Esophagus squamous epithelium (tissue), 5 donors: ENCODE measurements at places on chromosomes 4 and X.

GRCh38 chr4:10746371-10747171 is 62.0 kb upstream of the CLNK start:
- DNase-seq, result no peak

GRCh38 chr4:134687646-134688628 is 486.3 kb upstream of the PABPC4L start:
- DNase-seq, result no peak

DNA sequence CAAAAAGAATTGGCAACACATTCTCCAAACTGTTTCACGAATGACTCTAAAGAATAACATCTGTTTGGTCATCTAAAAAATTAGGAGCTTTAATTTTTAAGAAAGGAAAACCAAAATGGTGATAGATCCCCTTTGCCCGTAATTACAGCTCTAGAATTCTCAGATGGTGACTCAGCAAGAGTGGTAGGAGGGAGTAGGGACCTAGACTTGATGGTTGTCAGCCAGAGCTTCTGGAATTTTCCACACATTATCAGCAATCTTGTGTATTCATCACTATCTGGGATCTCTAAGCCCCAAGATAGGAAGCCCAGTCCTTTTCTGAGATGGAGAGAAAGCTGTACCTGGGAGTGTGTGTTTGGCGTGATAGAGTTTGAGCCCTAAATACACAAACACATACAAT is 103.9 kb upstream of the RAB40AL start:
- DNase-seq, result no peak

- DNase-seq, result no peak
Observed at GRCh38 chrX:109399831-109400230, 82.1 kb downstream of the GUCY2F start.

- DNase-seq, result no peak
Observed at GRCh38 chrX:150700107-150700506, 6.9 kb downstream of the MTMR1 start.

DNA sequence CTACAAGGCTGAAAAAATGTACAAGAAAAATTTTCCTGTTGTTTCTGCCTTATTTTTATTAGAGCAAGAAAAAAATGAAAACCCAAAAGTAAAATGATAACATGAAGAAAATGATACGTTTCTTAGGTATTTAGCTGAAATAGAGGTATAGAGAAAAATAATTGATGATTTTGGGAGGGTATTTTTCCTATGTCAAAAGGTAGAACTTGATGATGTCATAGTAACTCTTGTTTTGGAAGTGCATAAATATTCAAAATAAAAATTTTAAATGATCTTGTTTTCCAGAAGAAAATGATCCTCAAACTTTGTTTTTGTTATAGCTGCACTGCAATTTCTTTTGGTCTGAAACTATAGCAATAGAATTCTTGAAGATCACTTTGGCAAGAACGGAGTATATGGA is 608.8 kb upstream of the BOD1L1 start:
- no peak for DNase-seq

- no peak for DNase-seq
Observed at GRCh38 chr4:24680746-24681448, 96.5 kb upstream of the DHX15 start.

- DNase-seq, result no peak
Observed at GRCh38 chr4:143280861-143281260, 55.8 kb upstream of the GAB1 start.

- no peak for DNase-seq
Observed at GRCh38 chr4:140281828-140282552, 91.5 kb upstream of the SCOC start.

- no peak for DNase-seq
Observed at GRCh38 chr4:101540336-101540735, 193.0 kb upstream of the PPP3CA start.

GRCh38 chrX:17355976-17356375 is 19.0 kb upstream of the NHS start:
- no peak for DNase-seq

DNA sequence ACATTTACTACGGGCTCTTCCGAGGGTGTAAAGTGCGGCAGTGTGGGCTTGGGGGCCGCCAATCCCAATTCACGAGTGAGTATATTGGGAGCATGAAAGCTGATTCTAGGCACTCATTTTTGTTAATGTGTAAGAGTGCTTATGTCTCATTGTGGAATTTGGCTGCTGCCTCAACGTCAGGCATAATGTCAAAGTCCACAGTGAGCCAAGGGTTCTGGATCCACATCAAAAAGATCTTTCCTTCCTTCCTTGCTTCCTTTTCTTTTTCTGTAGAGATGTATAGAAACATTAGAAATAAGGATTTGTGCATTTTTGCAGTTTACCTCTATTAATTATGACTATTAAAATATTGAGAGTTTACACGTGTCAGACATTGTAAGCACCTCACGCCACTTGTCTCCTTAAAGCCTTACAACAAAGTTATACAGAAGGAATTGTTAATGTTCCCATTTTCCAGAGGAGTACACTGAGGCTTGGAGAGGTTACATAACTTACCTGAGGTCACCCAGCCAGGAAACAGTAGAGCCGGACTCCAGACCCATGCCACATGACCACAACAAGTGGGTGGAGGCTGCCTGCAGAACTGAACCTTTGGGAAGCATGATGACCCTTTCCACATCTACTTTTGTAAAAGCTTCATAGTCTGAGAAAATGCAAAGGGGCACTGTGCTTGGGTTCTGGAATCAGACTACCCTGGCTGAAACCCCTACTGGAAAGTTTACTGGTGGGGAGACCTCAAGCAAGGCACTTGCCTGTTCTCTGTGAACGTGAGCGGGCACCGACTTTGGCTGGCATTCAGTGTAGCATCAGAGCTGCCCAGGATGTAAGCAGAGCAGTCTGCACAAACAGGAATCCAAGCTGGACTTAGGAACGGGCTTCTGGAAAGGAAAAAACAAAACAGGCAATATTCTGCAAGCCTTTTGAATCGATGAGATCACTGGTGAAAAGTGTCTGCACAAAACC is 761 bp downstream of the CLRN2 start:
- no peak for DNase-seq

GRCh38 chrX:46626566-46626965 is 53.0 kb downstream of the CHST7 start:
- no peak for DNase-seq

DNA sequence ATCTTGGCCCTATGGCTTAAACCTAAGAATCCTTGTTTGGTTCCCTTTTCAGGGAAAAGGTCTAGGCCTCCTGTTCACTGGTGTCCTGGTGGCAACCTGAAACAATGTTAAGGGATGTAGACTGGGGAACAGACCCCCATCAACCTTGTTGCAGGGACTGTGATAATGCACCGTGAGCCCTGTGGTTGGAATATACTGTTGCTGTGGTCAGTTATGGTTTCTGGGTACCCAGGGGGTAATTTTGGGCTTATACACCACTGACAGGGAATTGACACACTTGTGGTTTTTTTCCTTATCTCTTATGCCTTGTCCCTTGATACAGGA is 64.0 kb upstream of the WDR1 start:
- no peak for DNase-seq

GRCh38 chrX:45769761-45770582 is 569.3 kb upstream of the DIPK2B start:
- DNase-seq, result peak; percentile 2

GRCh38 chrX:146854281-146854680 is 39.7 kb upstream of the CXorf51A start:
- no peak for DNase-seq

DNA sequence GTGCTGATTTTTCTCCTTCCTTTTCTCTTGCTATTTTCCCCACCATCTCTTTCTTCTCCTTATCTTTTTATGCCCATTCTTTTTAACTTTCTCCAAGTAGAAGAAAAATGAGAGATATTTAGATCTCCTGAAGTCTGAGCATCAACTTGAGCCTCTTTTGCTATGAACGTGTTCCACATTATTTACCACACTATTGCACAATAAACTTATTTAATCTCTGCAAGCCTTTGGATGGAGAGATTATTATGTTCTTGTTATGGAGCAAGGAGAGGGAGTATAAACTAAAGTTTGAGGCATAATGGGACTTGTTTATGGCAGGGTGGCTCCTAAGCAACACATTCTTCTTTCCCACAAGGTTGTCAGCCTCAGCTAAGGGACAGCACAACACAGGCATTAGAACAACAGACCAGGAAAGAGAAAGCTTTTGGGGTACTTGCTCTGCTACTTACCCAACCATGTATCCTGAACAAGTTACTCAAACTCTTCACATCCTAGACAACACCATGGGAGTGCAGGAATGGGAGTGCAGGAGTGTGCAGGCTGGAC is 365.5 kb upstream of the BOD1L1 start:
- DNase-seq, result no peak

- no peak for DNase-seq
Observed at GRCh38 chrX:78658845-78659744, at the start of gene RTL3. TSS of gene RTL3 (minus strand) at chrX:78659328. CDS start at chrX:78658420, 908 bp downstream.

DNA sequence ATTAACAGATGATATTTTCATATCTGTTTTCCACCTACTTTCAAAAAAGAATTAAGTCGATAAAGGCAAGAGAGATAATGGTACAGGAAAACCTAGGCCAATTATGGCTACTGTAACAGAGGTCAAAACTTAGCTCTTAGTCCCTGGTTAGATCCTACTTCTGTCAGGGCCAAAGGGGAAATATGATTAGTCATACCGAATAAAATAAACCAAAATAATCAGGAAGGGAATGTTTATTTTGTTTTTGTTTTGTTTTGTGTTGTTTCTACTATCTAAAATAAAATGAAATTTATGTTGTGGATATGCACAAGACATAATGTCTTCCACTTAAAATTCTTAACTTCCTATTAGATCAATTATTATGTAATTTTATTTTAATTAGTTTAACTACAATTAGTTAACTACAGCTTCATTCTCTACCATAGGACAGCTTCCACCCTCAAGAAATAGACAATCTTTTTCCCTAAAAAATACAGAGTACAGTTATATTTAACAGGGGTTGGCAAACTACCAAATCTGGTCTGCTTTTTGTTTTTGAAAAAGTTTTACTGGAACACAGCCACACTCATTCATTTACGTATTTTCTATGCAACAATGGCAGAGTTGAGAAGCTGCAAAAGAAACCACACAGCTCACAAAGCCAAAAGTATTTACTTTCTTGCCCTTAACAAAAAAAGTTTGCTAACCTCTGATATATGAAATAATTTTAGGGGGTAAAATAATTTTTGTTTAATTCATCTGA is 25.4 kb downstream of the TMEM47 start:
- no peak for DNase-seq

DNA sequence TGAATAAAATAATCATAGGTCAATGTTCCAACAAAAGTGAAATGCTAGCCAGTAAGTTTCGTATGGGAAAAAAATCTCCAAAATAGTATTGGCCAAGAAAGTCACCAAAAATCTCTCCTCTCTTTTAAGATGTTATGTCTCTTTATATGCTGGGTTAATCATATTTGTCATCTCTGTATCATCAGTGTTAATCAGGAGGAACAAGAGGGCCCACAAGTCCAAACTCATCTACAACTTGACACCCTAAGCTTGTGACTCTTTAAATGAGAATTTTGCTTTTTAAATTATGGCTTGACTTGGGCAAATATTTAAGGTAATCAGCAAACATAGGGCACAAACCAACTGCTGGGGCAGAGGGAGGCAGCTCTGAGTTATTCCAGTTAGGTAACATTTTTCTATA is 75.5 kb downstream of the AMMECR1 start:
- no peak for DNase-seq

DNA sequence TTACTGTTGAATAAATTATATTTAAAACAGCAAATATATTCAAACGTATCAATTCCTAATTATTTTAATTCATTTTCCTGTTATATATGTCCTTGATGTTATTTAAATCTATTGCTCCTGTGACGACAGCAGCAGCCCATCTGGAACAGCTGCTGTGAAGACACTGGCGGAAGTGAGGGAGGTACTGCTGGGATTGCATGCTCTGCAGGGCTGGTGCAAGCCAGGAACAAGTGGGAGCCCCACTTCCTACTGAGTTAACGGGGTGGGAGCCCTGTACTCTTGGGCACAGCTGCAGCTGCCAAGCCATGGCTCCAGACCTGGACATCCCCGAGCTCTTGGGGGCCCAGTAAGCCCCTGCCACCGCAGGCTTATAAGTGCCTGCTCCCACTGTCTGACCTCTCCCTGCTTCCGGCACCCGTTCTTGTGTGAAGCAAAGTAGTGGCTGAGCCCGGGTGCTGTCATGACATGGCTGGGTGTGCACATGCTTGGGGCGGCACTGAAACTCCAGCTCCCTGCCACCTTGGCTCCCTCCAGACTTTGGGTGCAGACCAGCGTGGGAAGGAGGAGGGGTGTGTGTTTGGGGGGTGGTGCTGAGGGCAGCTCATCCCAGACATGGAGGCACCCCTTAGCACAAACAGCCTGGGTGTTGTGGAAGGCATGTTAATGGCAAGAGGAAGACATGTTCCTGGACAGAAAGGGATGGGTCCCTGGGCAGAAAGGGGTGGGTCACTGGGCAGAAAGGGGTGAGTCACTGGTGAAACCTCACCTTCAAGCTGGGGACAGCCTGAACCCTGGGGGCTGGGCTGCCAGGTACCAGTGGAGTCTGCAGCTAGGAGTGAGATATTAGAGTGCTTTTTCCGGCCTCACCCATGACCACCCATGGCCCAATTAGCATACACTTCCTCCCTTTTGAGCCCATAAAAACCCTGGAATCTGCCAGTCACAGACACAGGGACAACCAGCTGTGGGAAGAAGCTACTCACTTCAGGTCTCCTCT is 1981.3 kb upstream of the IGFBP7 start:
- DNase-seq, result no peak

GRCh38 chrX:12946838-12947544 is 27.9 kb upstream of the TMSB4X start:
- DNase-seq, result peak; percentile 26

GRCh38 chrX:40142417-40142816 is 44.7 kb upstream of the BCOR start:
- no peak for DNase-seq

- DNase-seq, result no peak
Observed at GRCh38 chr4:25863831-25864418, 1.1 kb upstream of the SEL1L3 start.

DNA sequence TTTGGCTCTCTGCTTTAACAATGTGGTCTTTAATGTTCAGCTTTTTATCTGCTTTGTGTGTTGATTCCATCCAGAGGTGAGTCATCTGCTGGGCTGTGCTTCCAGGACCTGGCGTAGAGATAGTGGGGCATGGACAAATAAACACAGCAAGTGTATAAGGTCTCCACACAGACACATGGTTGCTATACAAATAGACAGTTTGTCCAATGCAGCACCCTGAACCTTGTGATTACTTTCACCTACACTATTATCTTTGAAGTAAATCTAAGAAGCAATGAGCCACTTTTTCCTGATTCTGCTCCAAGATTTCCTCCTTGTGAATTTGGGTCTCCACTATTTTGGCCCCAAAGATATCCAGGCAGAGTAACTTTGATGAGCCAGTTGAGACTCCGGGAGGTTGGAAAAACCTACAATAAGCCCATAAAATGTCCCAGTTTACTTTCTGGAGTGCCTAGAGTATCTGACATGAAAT is 12.1 kb downstream of the PPARGC1A start:
- DNase-seq, result no peak
